ENCODE measurements at places on chromosomes 3 and 15. TPM values are rescaled to one million over a fixed set of nuclear protein-coding genes. Genes with fewer than 3 reads are reported as not detected.

Gene FAM3D
- 8.2 TPM for total RNA-seq

Gene GDPGP1
- total RNA-seq, result 8.0 TPM

Gene GPR156
- total RNA-seq, result 0.89 TPM

Gene TGM5
- total RNA-seq, result not detected

Gene NEIL1
- total RNA-seq, result 22.2 TPM

Gene GRK7
- total RNA-seq, result 0.37 TPM

Gene EIF5A2
- total RNA-seq, result 27.2 TPM

Gene CHL1
- total RNA-seq, result 9.9 TPM

Gene CCDC39
- not detected for total RNA-seq

Gene RASL12
- 27.7 TPM for total RNA-seq

Gene MRAS
- total RNA-seq, result 10.7 TPM

Gene CALML4
- 17.8 TPM for total RNA-seq

Gene GRM2
- not detected for total RNA-seq

Gene C3orf20
- total RNA-seq, result not detected

Gene ARGFX
- total RNA-seq, result not detected

Gene SUCLG2
- total RNA-seq, result 30.9 TPM

Gene GNAT1
- not detected for total RNA-seq

Gene APOD
- 228 TPM for total RNA-seq

Gene GOLGA8F
- not detected for total RNA-seq

Gene AGTR1
- 10.3 TPM for total RNA-seq

Gene GATM
- total RNA-seq, result 53.3 TPM

Gene HRG
- total RNA-seq, result not detected

Gene LRRIQ4
- not detected for total RNA-seq

Gene ZCWPW2
- total RNA-seq, result 9.4 TPM

Gene CDHR4
- not detected for total RNA-seq
